Stimulated activated CD4-positive, alpha-beta T cell treated with anti-CD3 and anti-CD28 coated beads, Interleukin-1b, Interleukin-23, amount 100 ng/mL, for 1 hour (primary cell): ENCODE measurements at places on chromosomes 1 and 21.

DNA sequence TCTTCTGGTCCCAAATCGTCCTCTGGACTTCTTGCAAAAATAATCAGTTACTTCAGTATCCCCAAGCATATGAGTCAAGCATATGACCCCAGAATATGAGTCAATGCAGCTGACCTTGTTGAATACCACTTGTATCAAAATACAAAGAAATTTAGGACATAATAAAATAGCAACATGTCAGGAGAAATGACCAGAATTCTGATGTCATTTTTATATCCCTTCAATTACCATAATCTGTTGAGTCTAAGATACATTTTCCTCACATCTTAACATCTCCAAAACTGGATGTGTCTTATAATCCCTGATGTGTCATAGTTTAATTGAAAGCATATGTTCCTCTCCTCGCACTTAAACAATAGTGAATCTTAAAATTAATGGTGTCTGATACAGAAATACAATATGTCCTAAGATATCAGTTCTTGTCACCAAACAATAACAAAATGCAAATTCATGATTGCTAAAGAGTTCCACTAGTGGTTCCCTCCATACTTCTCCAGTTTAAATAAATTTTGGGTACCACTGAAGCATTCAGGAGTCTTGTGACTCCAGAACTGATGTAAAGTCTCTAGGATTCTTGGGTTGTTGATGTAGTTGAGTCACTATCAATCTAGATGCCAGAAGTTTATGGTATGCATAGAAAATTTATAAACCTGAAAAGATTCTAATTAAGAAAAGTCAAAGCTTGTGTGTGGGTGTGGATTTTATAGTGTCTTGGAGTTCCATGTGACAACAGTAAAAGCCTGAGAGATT, 41.8 kb downstream of the KIFAP3 start:
- no peak for DNase-seq

DNA sequence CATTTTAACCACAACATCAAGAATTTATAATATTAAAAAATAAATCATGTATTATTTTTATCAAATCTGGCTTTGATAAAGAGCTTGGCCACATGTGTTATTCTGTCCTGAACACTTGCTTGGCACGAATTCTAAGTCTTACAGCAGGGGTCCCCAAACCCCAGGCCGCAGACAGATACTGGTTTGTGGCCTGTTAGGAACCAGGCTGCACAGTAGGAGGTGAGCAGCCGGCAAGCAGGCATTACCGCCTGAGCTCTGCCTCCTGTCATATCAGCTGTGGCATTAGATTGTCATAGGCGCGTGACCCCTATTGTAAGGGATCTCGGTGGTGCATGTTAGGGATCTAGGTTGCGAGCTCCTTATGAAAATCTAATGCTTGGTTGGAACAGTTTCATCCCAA, 127.6 kb upstream of the IVNS1ABP start:
- no peak for DNase-seq

DNA sequence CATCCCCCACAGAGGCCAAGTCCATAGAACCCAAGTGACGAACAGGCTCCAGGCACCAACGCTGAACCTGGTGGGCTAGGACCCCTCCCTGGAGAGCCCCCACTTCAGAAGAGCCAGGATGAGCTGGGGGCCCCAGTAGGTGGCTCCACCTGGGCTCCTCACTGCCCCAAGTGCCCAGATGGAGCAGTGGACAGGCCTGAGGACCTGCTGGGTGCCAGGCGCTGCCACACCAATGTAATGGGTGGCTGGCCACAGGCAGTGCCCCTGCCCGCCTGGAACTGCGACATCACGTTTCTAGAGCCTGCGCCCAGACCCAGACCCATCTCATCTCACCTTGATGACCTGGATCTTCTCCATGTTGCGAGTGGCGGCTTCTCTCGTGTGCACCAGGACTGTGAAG, 5.6 kb downstream of the MAD2L2 start:
- DNase-seq = no peak

DNA sequence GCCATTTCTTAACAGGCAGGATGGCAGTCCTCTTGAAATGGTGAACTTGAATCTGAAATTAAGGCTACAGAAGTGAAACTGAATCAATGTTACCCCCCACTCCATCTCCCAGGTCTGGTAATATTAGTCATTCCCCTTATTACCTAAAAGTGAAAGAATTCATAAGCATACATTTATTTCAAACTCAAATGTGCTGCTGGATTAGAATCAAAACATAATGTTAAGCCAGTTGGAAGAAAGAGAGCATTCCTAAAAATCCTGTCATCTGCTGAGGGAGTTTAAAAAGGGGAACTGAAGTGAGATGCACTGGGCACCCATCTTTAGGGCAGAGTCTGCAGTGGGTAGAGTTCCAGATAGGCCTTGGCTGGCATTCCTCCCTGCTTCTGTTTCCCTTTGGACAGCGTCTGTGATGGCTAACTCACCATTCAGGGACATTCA, 17.4 kb downstream of the KIAA0319L start:
- no peak for DNase-seq

- no peak for DNase-seq
Measured at GRCh38 chr1:18237371-18237770, 129.8 kb downstream of the IGSF21 start.

DNA sequence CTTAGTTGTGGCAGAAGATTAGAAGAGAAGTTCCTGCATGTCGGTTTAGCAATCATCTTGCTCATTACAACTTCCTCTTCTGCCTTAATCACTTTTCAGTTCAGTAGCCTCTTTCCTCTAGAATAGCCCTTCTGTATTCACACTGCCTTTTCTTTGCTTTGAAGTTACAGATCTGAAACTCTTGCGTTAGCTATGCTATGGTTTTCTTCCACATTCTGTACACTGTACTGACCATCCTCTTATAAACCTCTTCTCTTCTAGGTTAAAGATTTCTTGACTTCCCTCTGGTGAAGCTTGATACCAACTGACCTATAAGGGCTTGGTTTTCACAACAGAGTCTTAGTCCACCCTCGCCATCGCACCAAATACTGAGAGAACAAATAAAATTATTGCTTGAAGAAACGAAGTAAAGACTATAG, 35.0 kb downstream of the C21orf91 start:
- no peak for DNase-seq

- no peak for DNase-seq
Measured at GRCh38 chr1:219090607-219091006, 83.1 kb upstream of the LYPLAL1 start.

- no peak for DNase-seq
Measured at GRCh38 chr1:21510113-21510493, 880 bp downstream of the ALPL start.

DNA sequence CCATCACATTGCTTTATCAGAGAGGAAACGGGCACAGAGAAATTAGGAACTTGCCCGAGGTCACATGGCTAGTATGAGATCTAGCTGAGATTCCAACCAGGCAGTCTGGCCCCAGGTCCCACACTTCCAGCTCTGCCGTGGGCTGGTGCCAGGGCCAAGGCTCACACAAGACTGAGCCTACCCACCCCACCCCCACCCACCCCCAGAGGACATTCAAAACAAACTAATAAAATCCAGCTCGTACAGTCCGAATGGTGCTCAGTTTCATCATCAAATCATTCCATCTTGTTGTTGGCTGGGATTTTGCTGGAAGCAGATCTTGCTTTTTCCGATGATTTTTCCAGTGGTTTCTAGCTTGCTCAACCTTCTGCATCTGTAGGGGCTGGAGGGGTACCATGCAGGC, 27.9 kb downstream of the MATN1 start:
- DNase-seq = no peak
